ENCODE measurements at places on chromosomes 2 and 18.
A peak's percentile ranks its signal among the peaks of the same experiment; 100 is the strongest.

- no peak for DNase-seq
These were observed 61.7 kb downstream of the ASB1 start for GRCh38 chr2:238488347-238488826.

GRCh38 chr2:215363039-215363438, 51.2 kb downstream of the ATIC start:
- no peak for DNase-seq

GRCh38 chr2:223082706-223083105, 30.7 kb downstream of the KCNE4 start:
- DNase-seq = no peak

GRCh38 chr2:97699765-97700444, 13.5 kb upstream of the ZAP70 start:
- DNase-seq = peak; percentile 25

- DNase-seq = no peak
These were observed 21.3 kb downstream of the CYRIA start for GRCh38 chr2:16644221-16644925.
